ENCODE measurements at places on chromosomes 4 and X.

DNA sequence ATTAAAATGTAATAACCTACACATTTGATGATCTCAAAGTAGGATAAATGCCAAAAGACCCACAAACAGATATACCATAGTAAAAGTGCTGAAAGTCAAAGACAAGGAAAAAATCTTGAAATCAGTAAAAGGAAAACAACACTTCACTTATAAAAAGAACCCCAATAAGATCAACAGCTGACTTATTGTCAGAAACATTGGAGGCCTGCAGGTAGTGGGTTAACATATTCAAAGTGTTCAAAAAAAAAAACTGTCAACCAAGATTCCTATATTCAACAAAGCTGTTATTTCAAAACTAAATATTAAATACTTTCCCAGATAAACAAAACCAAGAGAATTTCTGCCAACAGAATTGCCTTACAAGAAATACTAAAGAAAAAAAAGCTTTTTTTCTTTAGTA, 347.1 kb downstream of the GUCY2F start:
- no peak for DNase-seq

GRCh38 chrX:130280901-130281300, 12.2 kb upstream of the ZNF280C start:
- DNase-seq = no peak

GRCh38 chr4:15153662-15154061, 151.4 kb downstream of the CPEB2 start:
- DNase-seq = no peak

- no peak for DNase-seq
These were observed 42.0 kb upstream of the PJA1 start for GRCh38 chrX:69207216-69207615.

- DNase-seq = no peak
These were observed 139.2 kb downstream of the RBM47 start for GRCh38 chr4:40490481-40490880.

DNA sequence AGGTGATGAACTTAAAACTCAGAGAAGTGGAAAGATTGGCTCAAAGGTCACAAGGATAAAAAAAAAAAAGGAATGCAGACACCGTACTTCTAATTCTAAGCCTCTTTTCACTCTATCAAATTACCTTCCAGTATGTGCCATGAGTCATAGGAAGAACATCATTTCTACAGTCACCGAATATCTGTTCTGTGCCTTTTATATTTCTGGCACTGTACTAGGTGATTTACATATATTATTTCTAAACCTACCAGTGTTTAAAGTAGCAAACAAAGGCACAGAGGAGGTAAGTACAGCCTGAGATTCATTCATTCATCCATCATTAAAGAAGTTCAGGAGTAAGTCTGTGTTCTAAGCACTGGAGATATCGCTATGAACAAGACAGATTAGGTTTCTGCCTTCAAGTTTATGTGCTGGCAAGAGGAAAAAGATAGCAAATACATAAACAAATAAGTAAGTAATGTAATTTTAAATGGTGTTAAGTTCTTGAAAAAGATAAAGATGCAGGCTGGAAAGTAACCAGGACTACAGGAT, 65.3 kb downstream of the PALLD start:
- DNase-seq = no peak

DNA sequence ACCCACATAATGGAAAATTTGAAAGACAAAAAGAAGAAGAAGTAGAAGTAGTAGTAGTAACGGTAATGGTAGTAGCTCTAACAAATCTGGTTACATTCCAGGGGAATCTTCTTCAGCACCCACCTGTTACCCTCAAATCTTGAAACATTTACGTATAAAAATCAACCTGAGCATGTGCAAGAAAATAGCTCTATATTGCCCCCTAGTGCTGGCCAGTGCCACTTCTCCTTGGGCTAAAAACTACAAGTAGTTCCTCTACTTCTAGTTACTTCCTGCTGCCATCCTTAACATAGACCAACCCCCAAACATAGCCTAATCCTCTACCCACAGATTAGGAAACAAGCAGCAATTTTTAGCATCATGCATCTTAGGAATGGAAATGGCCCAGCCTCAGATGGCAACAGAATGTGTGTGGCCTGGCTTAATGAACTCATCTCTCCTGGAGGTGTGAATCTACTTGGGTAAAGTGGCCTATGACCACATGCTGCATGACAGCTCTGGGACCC, 3.1 kb downstream of the PDGFC start:
- DNase-seq = no peak

DNA sequence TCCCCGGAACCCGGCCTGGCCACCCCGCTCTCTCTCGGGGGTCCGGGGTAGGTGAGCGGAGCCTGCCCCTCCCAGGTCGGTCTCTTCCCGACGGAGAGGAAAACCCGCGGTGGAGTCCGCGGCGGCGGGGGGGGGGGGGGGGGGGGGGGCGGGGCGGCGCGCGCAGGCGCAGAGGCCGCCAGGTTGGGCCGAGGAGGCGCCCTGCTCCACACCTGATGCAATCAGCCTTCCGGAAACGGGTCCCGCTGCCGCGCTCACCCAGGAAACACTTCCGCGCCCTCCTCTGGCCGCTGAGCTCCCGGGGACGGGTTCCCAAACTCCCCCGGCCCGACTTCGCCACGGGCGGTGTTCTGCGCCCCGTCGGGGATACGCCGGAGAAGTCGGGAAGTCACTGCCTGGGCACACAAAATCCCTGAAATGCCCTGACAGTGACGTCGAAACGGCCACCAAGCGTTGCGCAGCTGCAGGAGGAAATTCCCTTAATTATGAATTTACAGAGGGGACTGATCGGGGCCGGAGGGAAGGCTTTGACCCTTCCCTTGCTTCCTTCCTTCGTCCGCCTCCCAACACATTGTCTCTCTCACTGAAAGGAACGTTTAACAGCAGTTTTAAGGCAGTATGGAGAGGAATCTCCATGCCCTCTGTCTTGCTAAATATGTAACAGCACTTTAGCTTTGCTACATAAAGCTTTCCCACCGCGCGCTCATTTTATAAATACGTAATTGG, 2.1 kb upstream of the APBB2 start:
- peak; percentile 79 for DNase-seq
